ENCODE measurements at places on chromosomes 4 and X.
A peak's percentile ranks its signal among the peaks of the same experiment; 100 is the strongest.

GRCh38 chr4:189001283-189001970, 862.2 kb downstream of the TRIML1 start:
- no peak for DNase-seq

GRCh38 chrX:1871887-1872286, 257.0 kb downstream of the ASMT start:
- no peak for DNase-seq

DNA sequence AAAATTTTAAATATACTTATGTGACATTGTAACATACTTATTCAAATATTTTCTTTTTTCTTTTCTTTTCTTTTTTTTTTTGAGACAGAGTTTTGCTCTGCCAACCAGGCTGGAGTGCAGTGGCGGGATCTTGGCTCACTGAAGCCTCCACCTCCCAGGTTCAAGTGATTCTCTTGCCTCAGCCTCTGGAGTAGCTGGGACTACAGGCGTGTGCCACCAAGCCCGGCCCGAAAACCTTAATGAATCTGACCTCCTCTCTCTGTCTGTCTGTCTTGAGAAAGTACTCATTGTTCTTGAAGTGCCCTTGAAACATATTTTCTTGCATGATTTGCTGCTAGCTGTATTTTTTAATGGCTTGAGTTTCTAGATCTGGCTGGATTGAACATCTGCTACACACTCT, 136.8 kb downstream of the ANAPC4 start:
- DNase-seq: no peak

GRCh38 chr4:177010418-177010817, 217.7 kb upstream of the VEGFC start:
- no peak for DNase-seq

- no peak for DNase-seq
These were observed 321.9 kb upstream of the GIMD1 start for GRCh38 chr4:106690487-106690886.

DNA sequence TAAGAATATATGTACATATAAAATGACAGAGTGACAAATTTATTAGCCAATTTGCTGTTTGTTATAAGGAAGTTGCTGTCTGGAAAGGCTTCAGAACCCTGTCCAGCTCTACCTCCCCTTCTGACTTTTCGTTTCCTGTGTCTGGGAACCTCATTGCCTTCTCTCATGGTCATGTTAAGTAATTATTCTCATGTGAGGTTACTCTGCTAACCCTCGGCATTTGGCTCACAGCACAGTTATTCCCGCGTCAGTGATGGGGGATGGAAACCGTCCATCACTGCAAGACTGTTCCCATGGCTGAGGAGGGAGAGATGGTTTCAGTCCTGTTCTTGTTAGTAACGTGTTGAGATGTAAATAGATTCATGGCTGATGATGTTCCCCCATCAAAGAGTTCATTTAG, 11.9 kb downstream of the EDNRA start:
- no peak for DNase-seq

- DNase-seq: peak; percentile 25
These were observed 3.5 kb downstream of the AP1AR start for GRCh38 chr4:112234952-112235609.
